Muscle of leg (tissue), 16 donors: ENCODE measurements at places on chromosomes 11 and 22. TPM values are rescaled to one million over a fixed set of nuclear protein-coding genes. Genes with fewer than 3 reads are reported as not detected.

DNA sequence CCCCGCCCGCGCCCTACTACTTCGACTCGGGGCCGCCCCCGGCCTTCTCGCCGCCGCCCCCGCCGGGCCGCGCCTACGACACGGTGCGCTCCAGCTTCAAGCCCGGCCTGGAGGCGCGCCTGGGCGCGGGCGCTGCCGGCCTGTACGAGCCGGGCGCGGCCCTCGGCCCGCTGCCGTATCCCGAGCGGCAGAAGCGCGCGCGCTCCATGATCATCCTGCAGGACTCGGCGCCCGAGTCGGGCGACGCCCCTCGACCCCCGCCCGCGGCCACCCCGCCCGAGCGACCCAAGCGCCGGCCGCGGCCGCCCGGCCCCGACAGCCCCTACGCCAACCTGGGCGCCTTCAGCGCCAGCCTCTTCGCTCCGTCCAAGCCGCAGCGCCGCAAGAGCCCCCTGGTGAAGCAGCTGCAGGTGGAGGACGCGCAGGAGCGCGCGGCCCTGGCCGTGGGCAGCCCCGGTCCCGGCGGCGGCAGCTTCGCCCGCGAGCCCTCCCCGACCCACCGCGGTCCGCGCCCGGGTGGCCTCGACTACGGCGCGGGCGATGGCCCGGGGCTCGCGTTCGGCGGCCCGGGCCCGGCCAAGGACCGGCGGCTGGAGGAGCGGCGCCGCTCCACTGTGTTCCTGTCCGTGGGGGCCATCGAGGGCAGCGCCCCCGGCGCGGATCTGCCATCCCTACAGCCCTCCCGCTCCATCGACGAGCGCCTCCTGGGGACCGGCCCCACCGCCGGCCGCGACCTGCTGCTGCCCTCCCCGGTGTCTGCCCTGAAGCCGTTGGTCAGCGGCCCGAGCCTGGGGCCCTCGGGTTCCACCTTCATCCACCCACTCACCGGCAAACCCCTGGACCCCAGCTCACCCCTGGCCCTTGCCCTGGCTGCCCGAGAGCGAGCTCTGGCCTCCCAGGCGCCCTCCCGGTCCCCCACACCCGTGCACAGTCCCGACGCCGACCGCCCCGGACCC lies 17.4 kb upstream of the ACR start:
- peaks cover 2% of the 10 kb centered on the region for H3K36me3 ChIP-seq
- DNase-seq, result no peak
- no peak overlapping the region for H3K27ac ChIP-seq
- H3K27me3 ChIP-seq, result peaks cover 28% of the 10 kb centered on the region

DNA sequence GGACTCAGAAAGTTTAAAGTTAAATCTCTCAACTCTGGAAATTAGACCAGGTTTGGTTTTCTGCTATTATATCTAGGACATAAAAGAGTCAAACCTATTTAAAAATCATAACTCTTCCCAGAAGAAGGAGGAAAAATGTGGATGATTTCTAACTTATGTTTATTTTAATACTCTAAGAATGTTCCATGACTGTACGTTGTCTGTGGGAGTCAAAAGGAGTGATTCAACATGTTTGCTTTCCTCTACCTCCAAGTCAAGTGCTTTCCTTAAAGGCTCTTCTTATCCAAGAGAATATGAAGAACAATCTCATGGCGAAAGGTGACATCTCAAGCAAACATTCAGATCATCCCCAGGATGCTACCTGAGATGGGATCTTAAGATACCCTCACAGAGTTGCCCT lies 21.6 kb downstream of the OR51E1 start:
- no peak overlapping the region for H3K4me3 ChIP-seq
- H3K27ac ChIP-seq, result no peak overlapping the region
- H3K36me3 ChIP-seq, result no peaks in the 10 kb centered on the region
- DNase-seq, result no peak

- H3K27ac ChIP-seq, result no peak overlapping the region
- peaks cover 23% of the 10 kb centered on the region for H3K4me1 ChIP-seq
- H3K4me3 ChIP-seq, result no peak overlapping the region
- H3K36me3 ChIP-seq, result no peaks in the 10 kb centered on the region
Observed at GRCh38 chr22:43921370-43921769, 2.2 kb upstream of the PNPLA3 start.

- no peaks in the 10 kb centered on the region for H3K36me3 ChIP-seq
- DNase-seq, result no peak
Observed at GRCh38 chr11:128900468-128900867, 9.3 kb downstream of the KCNJ5 start.

DNA sequence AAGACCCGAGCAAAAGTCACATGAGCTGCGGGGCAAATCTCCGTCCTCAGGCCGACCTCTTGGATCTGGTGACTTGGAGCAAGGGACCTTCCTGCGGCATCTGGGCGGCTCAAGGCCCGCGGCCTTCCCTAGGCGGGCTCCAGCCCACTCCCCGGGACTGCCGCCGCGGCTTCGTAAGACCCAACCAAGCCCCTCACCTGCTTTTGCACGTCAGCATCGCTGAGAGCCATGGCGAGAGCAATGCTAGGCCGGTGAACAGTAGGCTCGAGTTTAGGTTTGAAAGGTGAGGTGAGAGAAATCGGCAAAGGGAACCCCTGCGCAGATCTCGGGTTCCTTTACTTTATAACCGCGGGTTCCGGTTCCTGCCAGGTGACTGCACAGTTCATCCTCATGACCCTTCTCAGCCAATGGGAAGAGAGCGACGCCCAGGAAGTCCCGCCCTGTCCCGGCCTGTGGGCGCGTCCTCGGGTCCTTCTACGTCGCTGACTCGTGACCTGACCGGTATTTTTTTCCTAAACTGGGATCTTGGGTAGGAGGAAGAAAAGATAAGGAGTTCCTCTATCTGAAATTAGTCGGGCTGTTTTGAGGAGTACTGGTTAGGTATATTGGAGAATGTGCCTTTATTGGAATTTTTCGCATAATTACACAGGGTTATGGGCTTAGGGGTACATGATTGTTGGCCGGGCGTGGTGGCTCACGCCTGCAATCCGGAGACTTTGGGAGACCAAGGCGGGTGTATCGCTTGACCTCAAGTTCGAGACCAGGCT lies at the start of gene ATP6V1E1:
Gene ATP6V1E1 (minus strand): TSS at position 344 of the 767 bp plus-strand sequence. CDS start 114 bp downstream, at position 230.
- H3K27me3 ChIP-seq, result no peaks in the 10 kb centered on the region
- peak within 1 kb of the TSS; percentile 100 for H3K4me3 ChIP-seq
- peaks cover 18% of the 10 kb centered on the region for H3K4me1 ChIP-seq
- H3K27ac ChIP-seq, result peak within 1 kb of the TSS; percentile 97
- no peaks in the 10 kb centered on the region for H3K36me3 ChIP-seq
- DNase-seq, result peak; percentile 99

DNA sequence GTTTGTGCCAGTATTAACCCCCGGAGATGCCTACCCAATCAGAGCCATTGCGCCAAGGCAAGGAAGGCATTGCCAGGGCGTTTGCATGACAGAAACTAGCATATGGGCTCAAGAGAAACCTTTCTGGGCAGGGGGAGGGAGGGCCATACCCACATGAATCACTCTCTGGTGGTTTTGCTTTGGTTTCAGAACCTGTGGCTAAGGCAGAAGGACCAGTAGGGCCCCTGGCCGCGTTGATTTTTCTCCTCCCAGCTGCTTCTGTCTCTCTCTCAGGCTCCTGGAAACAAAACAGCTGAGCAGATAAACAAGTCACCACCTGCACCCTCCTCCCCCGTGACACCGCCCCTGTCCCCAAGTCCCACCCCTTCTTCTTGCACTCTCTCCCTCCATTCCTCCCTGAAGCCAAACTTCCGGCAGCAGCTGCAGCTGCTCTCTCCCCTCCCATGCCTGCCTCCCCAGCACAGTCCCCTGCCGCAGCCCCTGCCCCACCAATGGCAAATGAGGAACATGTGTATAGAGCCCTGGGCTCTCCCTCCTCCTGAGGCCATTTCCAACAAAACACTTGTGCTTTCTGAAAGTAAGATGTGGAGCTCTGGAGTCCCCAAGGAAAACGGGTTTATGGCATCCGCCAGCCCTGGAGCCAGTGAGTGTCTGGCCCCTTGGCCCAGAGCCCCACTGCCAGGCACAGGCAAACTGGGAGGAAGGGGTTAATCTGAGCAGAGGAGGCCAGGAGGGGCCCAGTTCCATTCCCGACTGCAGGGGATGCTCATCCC lies 39.0 kb upstream of the ADA2 start:
- H3K36me3 ChIP-seq, result no peaks in the 10 kb centered on the region
- H3K27me3 ChIP-seq, result no peaks in the 10 kb centered on the region
- peak overlapping the region; percentile 95 for H3K27ac ChIP-seq
- peaks cover 59% of the 10 kb centered on the region for H3K4me1 ChIP-seq
- DNase-seq, result peak; percentile 99

GRCh38 chr11:102613450-102613849 lies 11.7 kb downstream of the MMP20 start:
- no peaks in the 10 kb centered on the region for H3K36me3 ChIP-seq

DNA sequence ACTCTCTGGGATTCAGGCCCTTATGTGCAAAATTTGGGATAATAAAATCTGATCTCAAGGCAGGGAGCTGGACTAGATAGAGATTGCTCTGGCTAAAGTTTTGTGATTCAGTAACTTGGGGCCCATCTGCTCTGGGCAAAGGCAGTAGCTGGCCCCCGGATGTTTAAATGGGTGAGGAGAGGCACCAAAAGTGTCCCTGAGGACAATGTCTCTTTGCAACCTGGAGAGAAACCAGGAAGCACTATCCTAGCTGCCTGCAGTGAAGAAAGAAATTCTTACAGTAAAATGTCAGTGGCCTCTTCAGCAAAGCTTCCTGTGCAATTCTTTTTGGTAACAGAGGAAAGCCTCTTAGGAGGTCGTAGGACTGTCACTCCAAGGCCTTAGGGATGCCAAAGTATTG lies 54.6 kb upstream of the BARX2 start:
- no peak overlapping the region for H3K27ac ChIP-seq
- no peaks in the 10 kb centered on the region for H3K36me3 ChIP-seq

- H3K4me3 ChIP-seq, result no peak overlapping the region
- H3K4me1 ChIP-seq, result no peaks in the 10 kb centered on the region
- no peaks in the 10 kb centered on the region for H3K27me3 ChIP-seq
- DNase-seq, result no peak
- H3K27ac ChIP-seq, result no peak overlapping the region
Observed at GRCh38 chr11:124277804-124278203, 21.6 kb downstream of the OR8G5 start.

- no peak overlapping the region for H3K4me3 ChIP-seq
- no peak overlapping the region for H3K27ac ChIP-seq
- no peak for DNase-seq
- peaks cover 37% of the 10 kb centered on the region for H3K4me1 ChIP-seq
- no peaks in the 10 kb centered on the region for H3K36me3 ChIP-seq
Observed at GRCh38 chr22:26615149-26615548, 2.7 kb downstream of the CRYBB1 start.

- no peaks in the 10 kb centered on the region for H3K27me3 ChIP-seq
- no peak for DNase-seq
- no peak overlapping the region for H3K4me3 ChIP-seq
Observed at GRCh38 chr22:40320687-40321086, 25.6 kb upstream of the ADSL start.

DNA sequence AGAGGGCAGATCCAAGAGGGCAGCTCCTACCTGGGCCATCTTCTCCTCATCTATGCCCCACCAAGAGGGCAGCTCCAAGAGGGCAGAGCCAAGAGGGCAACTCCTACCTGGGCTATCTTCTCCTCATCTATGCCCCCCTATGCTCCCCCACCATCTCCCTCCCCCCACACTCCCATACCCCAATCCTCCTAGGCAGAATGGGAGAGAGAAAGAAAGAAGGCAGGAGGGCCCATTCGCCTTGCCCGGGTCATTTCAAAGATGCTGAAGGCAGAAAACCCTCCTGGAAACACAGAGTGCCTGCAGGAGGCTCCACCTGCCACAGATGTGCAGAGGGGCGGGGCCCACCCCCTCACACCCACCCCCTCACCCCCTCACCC lies 78.5 kb downstream of the BUD13 start:
- H3K27ac ChIP-seq, result no peak overlapping the region
- H3K36me3 ChIP-seq, result no peaks in the 10 kb centered on the region
- H3K4me1 ChIP-seq, result no peaks in the 10 kb centered on the region
- DNase-seq, result no peak
- H3K27me3 ChIP-seq, result peaks cover 11% of the 10 kb centered on the region

GRCh38 chr22:30247974-30248373 lies 1.4 kb upstream of the LIF start:
- no peaks in the 10 kb centered on the region for H3K36me3 ChIP-seq
- no peak overlapping the region for H3K4me3 ChIP-seq
- no peak overlapping the region for H3K27ac ChIP-seq
- peaks cover 54% of the 10 kb centered on the region for H3K4me1 ChIP-seq
- peaks cover 53% of the 10 kb centered on the region for H3K27me3 ChIP-seq

DNA sequence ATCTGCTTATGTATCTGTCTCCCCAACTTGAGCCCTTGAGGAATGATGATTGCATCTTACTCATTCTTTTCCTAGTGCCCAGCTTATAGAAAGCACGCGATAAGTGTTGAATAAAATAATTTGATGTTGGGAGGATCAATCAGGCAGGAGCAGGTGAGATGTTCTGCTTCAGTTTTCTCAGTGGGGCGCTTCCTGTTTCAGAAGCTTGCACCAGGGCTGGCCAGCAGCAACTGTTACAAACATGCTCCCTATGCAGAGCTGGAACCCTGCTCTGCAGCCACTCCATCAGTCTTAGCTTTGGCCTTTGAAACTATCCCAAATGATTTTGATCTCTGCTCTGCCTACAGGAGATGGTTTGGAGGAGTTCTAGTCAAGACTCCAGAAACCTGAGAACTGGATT lies 3.9 kb downstream of the ENDOD1 start:
- DNase-seq, result no peak
- H3K27me3 ChIP-seq, result no peaks in the 10 kb centered on the region
- H3K4me3 ChIP-seq, result no peak overlapping the region
- peaks cover under 1% of the 10 kb centered on the region for H3K36me3 ChIP-seq
- no peak overlapping the region for H3K27ac ChIP-seq
- peaks cover 42% of the 10 kb centered on the region for H3K4me1 ChIP-seq

- H3K27ac ChIP-seq, result no peak overlapping the region
- DNase-seq, result no peak
- H3K36me3 ChIP-seq, result peaks cover 17% of the 10 kb centered on the region
- H3K4me3 ChIP-seq, result no peak overlapping the region
- H3K27me3 ChIP-seq, result no peaks in the 10 kb centered on the region
Observed at GRCh38 chr11:76658651-76659650, 11.6 kb downstream of the LRRC32 start.

GRCh38 chr22:29719899-29720645 lies at the start of gene CABP7:
CABP7 (plus strand) TSS chr22:29720003; CDS start chr22:29720425, 422 bp downstream.
- no peak for DNase-seq
- H3K27ac ChIP-seq, result no peak within 1 kb of the TSS
- H3K4me3 ChIP-seq, result no peak within 1 kb of the TSS
- no peaks in the 10 kb centered on the region for H3K36me3 ChIP-seq
- H3K4me1 ChIP-seq, result peaks cover 6% of the 10 kb centered on the region
- peaks cover 65% of the 10 kb centered on the region for H3K27me3 ChIP-seq

- H3K36me3 ChIP-seq, result no peaks in the 10 kb centered on the region
- H3K27ac ChIP-seq, result no peak overlapping the region
- H3K4me3 ChIP-seq, result no peak overlapping the region
- no peak for DNase-seq
Observed at GRCh38 chr11:27532652-27533325, 26.2 kb upstream of the LIN7C start.

Gene GRIA4
- 12.9 TPM for total RNA-seq

Gene MUC2
- not detected for total RNA-seq

Gene ANO5
- total RNA-seq, result 14.3 TPM

Gene KCNK4
- total RNA-seq, result 0.13 TPM

Gene VSIG10L2
- total RNA-seq, result 0.27 TPM

Gene TREH
- under 0.01 TPM for total RNA-seq

Gene NPAS4
- 0.27 TPM for total RNA-seq

Gene ANKK1
- total RNA-seq, result 0.09 TPM

Gene CELSR1
- total RNA-seq, result 1.8 TPM

Gene MS4A4A
- 10.3 TPM for total RNA-seq

Gene RBMXL2
- total RNA-seq, result 0.04 TPM

Gene OR10A2
- total RNA-seq, result not detected

Gene RAB39A
- 0.58 TPM for total RNA-seq

Gene TMEM132A
- total RNA-seq, result 36.8 TPM

Gene CABP4
- total RNA-seq, result 0.66 TPM

Gene NLRP6
- 0.04 TPM for total RNA-seq

Gene GGTLC2
- not detected for total RNA-seq

Gene OR2AG1
- not detected for total RNA-seq
